ENCODE measurements at places on chromosomes 6 and 20. TPM values are rescaled to one million over a fixed set of nuclear protein-coding genes. Genes with fewer than 3 reads are reported as not detected.

The SLC52A3 gene
- 0.54 TPM for polyA plus RNA-seq

The KIAA0408 gene
- 41.7 TPM for polyA plus RNA-seq

DNA sequence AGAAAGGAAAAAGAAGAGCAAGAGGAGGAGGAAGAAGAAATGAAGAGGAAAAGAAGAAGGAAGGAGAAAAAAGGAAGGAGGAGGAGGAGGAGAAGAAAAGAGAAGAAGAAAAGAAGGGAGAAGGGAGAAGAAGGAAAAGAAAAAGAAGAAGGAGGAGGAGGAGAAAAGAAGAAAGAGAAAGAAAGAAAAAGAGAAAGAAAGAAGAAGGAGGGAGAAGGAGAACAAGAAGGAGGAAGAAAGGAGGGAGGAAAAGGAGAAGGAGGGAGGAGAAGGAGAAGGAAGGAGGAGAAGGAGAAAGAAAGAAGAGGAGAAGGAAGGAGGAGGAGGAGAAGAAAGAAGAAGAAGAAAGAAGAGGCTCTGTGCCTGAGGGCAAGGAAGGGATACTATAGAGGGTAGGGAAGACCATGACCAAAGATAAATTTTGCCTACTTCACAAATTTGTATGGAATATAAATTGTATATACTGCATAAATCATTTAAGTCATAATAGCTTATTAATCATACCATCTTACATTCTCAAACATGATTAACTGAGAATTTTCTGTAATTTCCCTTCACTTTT, 55.7 kb downstream of the SESN1 start:
- DNase-seq, result no peak

GRCh38 chr20:50995506-50995905, 27.4 kb downstream of the KCNG1 start:
- DNase-seq, result no peak

DNA sequence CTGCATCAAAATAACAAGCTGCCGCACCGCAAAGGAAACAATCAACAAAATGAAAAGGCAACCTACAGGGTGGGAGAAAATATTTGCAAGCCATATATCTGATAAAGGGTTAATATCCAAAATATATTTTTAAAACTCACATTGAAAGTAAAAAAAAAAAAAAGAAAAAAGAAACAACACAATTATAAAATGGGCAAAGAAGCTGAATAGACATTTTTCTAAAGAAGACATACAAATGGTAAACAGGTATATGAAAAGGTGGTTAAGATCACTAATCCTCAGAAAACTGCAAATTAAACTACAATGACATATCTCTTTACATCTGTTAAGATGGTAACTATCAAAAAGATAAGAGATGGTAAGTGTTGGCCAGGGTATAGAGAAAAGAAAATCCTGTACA, 105.4 kb upstream of the LY86 start:
- no peak for DNase-seq

DNA sequence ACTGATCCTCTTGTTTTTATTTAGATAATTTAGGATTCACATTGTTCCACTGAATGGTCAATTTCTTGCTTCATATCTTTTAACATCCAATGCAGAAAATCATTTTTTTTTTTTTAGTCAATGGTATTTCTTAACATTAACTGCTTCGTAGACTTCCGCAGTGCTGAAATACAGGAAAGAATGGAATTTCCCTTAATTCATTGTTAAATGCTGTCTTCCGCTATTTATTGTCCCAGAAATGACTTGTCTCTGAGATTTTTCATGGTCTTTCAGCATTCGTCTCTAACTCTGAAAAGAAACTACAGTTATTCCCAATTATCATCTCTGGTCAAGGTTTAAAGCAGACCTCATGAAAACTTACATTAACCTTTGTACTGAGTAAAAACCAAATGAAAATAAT, 1029.1 kb upstream of the MANEA start:
- no peak for DNase-seq

- DNase-seq, result no peak
Observed at GRCh38 chr20:64043768-64044167, 5.7 kb downstream of the SOX18 start.

DNA sequence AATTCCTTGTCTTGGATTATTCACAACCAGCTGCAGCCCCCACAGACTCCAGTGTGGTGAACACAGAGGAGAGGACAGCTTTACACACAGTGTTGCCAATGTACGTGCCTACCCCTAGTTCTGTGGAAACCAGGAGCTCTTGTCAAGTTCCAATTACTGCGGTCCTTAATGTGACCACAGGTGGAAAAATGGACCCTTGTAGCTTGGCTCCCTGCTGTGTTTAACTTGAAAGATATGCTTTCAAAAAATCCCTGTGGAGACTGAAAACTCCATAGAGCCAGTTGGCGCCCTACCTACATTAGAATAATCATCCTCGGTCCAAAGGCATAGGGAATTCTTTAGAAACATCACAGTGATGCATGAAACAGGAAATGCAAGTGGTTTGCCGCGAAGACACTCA, 118.3 kb upstream of the SLC22A23 start:
- no peak for DNase-seq

GRCh38 chr20:64119681-64120341, 12.4 kb upstream of the NPBWR2 start:
- no peak for DNase-seq

DNA sequence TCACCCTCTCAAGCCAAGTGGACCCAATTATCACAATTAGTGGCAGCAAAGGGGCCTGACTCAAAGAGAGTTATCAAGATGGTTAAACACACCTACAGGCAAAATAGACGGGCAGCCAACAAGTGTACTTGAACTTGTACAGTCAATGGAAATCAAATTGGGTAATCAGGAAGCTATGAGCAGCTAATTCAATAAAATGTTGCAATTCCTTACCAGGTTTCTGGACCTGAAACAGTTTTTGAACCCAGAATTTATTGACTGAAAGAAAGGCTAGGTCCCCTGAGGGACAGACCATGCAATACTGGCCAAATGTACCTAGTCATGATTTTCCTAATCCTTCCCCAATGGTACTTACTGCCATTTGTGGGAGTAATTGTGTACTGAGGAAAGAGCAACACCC, 679.8 kb downstream of the EPM2A start:
- DNase-seq, result no peak

The TPBG gene
- 5.9 TPM for polyA plus RNA-seq

The SLC32A1 gene
- polyA plus RNA-seq, result not detected

The OPRL1 gene
- 1.9 TPM for polyA plus RNA-seq

DNA sequence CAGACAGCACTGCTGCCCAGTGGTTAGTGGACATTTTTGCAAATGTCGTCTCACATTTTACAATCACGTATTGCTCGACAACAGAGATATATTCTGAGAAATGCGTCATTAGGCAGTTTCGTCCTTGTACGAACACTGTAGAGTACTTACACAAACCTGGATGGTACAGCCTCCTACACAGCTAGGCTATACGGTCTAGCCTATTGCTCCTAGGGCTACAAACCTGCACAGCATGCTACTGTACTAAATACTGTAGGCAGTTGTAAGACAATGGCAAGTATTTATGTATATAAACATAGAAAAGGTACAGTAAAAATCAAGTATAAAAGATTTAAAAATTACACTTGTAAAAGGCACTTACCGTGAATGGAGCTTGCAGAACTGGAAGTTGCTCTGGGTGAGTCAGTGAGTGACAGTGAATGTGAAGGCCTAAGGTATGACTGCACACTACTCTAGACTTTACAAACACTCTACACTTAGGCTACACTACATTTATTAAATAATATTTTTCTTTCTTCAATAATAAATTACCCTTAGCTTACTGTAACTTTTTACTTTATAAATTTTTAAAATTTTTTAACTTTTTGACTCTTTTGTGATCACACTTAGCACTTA, 43.1 kb downstream of the ALDH5A1 start:
- DNase-seq, result no peak

- no peak for DNase-seq
Observed at GRCh38 chr6:35181933-35182612, 31.7 kb upstream of the SCUBE3 start.

DNA sequence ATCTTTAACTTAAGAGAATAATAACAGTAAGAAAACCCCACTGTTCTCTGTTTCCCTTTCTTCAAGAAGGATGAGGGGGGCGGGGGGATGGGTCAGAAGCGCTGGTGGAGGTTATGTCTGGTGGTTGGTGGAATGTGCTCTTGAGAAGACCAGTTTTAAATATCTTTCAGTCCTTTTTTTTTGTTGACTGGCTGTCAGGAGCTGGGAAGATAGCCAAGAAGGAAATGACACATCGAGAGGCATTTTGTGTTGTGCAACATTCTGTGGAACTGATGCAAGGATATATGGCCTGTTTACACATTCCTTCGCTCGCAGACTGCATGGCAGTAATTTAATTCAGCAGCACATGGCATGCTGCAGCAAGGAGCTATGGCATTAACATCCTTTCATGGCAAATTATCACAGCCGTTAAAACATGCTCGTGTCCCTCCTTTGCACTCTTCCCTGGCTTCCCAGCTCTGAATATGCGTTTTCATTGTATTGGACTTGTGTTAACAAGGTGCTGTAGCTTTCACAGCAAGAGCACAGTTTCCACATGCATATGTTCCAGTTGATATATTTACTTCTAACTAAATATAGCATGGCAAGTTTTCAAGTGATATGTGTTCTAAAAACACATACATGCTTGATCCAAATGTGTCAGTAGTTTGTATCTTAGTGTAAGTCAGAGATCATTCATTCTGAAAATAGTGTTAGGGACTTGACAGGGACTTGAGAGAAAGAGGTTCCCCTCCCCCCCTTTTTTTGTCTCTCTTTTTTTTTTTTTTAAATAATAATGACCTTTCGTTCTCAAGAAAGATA, 68.2 kb upstream of the SUPT3H start:
- peak; percentile 93 for DNase-seq

DNA sequence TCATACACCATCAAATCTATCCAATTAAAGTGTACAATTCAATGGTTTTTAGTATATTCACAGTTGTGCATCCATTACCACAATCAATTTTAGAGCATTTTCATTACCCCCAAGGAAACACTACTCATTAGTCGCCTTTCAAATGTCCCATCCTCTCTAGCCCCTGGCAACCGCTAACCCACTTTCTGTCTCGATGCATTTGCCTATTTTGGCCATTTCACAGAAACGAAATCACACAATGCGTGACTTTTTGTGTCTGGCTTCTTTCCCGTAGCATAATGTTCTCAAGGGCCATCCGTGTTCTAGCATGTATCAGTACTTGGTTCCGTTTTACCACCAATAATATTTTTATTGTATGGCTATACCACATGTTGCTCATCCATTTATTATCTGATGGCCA, 51.7 kb downstream of the PPP1R3G start:
- DNase-seq, result no peak

DNA sequence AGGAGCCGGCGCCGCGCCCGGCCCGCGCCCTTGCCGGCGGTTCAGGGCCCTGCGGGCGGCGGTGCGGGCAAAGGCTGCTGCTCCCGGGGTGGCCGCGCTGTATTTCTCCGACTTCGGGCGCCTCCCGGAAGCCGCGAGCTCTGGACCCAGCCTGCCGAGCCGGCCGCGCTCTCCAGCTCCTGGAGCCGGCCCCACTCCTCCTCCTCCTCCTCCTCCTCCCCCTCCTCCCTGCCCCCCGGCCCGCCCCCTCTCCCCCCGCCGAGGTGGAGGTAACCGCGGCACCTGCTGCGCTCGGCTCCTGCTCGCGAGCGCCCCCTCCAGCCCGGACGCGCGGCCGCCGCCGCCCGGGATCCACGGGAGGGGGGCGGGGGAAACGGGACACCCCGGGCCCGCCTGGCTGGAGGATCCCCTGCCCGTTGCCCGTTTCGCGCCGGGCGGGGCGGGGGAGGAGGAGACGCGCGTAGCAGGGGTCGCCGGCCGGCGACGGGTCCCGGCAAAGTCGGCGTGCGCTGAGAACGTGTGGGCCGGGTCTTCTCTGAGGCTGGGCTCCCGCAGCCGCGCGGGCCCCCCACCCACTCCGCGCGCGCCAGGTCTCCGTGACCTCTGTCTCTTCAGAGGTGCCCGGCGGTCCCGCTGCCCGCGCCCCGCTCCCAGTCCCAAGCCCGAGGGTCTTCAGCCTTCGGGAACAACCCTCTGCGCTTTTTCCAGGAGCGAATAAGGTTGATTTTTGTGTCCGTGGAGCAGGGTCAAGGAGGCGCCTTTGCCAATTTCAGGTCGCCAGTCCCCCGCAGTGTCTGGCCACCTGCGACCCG, at the start of gene SLC22A23:
TSS of gene SLC22A23 (minus strand) at position 153 of the 812 bp plus-strand sequence. CDS start 491 bp downstream, outside the sequence.
- DNase-seq, result peak; percentile 64

The POU5F1 gene
- polyA plus RNA-seq, result 0.72 TPM

DNA sequence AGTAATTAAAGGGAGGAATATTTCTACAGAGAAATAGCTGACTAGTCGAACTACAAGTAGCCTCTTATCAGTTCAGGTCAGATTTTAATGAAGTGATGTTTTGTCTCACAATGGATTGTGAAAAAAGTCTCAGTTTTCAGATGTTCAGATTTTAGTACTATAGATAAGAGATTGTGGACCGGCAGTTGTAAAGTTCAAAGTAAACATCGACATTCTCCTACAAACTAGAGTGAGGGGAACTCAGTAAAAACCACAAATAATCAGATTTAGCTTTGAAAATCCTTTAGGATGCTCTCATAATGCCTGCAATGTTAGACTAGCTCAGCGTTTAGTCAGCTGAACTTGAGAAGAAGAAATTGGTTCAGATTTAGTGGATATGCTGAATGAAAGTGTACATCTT, 39.9 kb downstream of the RCAN2 start:
- no peak for DNase-seq

GRCh38 chr6:170125456-170126300, 165.2 kb downstream of the DLL1 start:
- DNase-seq, result no peak

The BRPF3 gene
- polyA plus RNA-seq, result 43.3 TPM

The NKX2-4 gene
- polyA plus RNA-seq, result not detected

DNA sequence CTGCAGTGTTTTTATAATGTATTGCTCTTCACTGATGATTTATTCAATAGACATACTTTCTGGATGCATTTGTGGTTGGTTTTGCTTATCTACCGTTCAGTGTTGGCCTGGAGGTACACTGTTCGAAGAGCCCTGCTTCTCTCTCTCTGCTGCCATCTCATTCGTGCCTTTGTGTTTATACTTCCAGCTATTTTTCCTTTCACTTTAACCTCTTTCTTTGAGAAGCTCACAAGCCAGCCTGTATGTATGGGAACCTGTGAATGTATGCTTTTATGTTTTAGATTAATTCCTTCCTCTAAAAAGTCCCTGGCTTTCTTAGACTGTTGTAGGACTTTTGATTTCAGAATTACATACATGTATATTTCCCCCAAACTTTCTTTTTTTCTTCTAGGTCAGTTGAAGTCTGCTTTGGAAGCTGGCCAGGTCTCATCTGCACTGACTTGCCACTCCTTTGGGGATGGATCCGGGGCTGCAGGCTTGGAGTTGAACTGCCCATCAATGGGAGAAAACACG, 83.0 kb downstream of the SCAND1 start:
- peak; percentile 15 for DNase-seq

GRCh38 chr6:151385177-151385576, 6.2 kb downstream of the ZBTB2 start:
- DNase-seq, result no peak

The AGER gene
- polyA plus RNA-seq, result 78.8 TPM

The SFTA2 gene
- 17.3 TPM for polyA plus RNA-seq

The GSTA4 gene
- 126 TPM for polyA plus RNA-seq

DNA sequence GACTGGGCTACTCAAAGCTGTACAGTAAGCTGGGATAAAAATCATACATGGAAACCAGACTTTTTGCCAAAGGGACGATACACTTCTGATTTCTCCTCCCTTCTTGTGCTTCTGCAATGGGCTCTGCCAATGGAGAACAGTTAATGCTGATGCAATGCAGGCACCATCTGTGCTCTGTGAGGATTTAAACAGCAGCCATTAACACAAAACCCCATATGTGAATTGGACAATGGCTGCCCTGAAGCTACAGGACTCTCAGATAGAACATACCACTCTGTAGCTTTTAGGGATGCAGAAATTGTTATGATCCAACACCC, 71.9 kb downstream of the GJA10 start:
- no peak for DNase-seq

The TREML2 gene
- 0.18 TPM for polyA plus RNA-seq

The DPPA5 gene
- not detected for polyA plus RNA-seq

The MAS1 gene
- 0.03 TPM for polyA plus RNA-seq

The BMP7 gene
- 18.9 TPM for polyA plus RNA-seq
